HS-5 (cell line): ENCODE measurements at places on chromosomes 11 and 22.

DNA sequence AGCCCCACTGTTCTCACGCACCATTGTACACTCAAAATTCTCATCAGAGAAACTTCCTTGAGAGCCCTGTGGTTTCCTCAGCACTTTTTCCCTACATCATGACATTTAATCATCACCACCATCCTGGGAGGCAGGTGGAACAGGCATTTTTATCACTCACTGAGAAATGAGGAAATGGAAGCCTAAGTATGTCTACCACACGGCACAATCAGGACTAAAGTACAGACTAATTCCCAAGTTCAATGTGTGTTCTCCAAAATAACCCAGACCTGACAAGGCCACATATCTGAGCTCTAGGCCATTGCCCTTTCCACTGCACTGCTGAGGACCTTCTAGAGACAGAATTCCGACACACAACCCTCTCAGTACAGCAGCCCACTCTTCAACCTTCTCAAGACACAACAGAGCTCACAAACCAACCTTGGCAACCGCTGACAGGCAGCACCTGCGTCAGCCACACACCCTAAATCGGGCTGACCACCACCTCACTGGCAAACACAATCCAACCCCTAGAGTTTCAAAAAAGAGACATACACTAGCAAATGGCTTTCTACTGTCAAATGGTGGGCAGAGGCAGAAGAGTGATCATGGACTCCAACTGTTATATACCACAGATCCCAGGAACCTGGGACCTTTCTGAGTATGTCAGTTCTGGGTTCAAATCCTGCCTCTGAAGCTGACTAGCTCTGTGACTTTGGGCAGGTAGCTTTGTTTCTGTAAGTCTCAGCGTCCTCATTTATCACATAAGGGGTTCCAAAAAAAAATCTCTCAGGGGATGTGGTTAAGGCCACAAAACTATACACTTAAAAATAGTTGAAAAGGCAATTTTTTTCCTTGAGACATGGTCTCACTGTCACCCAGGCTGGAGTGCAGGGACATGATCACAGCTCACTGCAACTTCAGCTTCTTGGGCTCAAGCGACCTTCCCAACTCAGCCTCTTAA lies 16.3 kb downstream of the SMCO4 start:
- no peak for DNase-seq

DNA sequence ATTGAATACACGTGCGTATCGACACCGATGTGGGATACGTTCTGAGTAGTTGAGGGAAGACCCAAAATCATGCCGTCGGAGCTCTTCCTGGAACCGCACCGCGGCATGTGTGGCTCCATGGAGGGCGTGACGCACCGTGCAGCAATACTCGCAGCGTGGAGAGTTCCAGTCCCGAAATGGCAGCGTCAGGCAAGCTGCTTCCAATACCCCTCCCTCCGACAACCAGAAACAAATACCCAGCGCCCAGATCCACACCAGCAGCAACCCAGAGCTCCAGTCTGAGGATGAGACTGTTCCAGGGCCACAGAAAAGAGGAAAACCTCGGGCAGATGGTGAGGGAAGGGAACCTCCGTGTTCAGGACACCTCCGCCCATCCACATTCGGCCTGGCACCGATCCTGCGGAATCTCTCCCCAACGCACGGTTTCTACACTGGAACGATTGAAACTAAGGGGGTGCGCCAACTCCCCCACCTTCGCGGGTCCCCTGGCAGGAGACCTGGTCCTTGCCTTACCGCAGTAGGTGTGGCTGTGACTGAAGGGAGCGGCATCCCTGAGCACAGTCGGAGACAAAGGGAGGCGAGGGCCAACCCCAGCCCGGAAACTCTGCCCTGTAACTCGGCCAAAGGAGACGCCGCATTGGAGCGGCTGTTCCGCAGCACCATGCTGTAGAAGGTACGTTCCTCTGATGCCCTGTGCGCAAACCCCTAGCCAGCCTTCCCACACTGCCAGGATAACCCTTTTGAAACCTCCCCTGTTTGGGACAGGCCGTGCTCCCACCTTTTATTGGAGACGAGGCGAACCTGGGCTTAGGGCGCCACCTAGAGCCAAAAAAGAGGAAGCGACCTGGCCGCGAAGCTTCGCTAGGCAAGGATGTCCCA lies 28.2 kb downstream of the DBX1 start:
- DNase-seq: no peak

- no peak for DNase-seq
Observed at GRCh38 chr22:25630447-25630846, 66.0 kb downstream of the GRK3 start.

GRCh38 chr11:63212742-63213141 lies 30.7 kb downstream of the SLC22A25 start:
- DNase-seq: peak; percentile 2

DNA sequence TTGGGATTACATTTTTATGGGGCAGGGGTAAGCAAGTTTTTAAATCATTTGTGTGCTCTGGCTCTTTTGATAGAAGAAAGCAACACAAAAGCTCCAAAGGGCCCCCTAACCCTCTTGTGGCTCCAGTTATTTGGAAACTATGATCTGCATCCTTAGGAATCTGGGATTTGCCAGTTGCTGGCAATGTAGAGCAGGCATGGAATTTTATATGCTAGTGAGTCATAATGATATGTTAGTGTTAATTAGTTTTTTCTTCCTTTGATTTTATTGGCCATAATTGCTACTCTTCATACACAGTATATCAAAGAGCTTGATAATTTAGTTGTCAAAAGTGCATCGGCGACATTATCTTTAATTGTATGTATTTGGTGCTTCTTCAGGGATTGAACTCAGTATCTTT lies 10.1 kb downstream of the RAG1 start:
- DNase-seq: peak; percentile 42

DNA sequence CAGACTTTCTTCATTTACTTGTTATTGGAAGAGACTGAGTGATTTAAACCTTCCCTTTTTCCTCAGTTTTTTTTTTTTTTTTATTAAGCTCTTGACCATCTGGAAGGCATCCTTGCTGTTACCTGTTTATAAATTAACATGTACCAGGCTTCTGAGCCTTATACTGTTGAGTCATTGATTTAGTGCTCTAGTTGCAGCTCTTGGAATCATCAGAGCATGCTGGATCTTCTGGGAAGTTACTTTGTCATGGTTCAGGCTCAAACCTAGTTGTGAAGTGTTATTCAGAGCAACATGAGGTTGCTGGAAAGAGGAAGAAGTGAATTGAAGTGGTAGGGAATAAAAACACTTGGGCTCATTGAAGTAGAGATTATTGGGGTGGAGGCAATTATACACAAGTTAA lies 6.3 kb downstream of the ZDHHC5 start:
- no peak for DNase-seq

GRCh38 chr11:80613655-80614054 lies 1172.8 kb upstream of the TENM4 start:
- no peak for DNase-seq

DNA sequence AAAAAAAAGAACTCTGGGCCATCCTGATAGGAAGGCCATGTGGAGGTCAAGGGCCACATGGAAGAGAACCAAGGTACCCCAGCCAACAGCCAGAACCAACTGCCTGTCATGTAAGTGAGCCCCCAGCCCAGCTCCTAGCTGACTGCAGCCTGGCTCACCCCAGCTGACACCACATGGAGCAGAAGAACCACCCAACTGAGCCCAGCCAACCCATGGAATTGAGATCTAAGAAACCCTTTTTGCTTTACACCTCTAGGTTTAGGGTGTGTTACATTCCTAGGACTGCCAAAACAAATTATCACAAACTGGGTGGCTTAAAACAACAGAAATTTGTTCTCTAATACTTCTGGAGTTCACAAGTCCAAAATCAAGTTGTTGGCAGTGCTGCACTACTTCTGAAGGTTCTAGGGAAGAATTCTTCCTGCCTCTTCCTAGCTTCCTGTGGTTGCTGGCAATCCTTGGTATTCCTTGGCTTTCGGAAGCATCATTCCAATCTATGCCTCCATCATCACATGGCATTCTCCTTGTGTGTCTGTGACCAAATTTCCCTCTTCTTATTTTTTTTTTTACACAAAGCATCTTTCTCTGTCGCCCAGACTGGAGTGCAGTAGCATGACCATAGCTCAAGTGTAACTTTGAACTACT lies 4.4 kb downstream of the C11orf86 start:
- no peak for DNase-seq

DNA sequence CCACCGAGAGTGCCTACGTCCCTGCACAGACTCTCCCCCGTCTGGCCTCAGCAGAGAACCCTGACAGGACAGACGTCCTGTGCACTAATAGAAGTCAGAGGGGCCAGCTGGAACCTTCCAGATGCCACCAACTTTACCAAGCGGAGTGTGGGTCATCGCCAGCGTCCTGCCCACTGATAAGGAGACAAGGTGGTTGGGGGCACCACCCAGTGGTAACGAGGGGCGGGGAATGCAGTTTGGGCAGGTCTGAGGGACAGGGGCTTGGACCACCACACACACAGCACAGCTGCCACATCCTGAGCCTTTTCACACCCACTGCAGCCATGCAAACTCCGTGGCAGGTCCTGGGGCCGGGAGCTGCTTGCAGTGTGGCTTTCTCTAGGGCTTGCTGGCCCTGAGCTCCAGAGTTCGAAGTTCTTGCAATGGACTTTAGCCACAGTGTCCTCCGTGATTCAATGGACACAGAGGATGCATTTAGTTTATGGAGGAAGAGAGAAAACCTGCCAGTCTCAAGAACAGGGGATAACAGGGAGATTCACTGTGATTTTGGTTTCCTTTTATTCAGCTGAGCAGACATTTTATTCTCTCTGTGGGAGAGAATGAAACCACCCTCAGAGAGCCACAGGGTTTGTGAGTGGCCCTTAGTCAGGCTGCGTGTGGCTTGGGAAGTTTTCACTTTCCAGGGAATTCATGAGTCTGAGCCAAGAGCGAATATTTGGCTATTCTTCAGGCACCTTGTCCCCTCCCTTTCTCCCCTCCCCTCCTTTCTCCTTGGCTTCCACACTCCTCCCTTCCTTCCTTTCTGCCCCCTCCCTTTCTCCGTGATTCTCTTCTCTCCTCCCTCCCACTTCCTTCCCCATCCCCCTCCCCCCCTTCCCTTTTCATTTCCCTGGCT lies 13.1 kb downstream of the MRGPRG start:
- no peak for DNase-seq

- no peak for DNase-seq
Observed at GRCh38 chr11:110772863-110773262, 60.6 kb upstream of the ARHGAP20 start.

GRCh38 chr11:57307666-57308270 lies 17.0 kb downstream of the TNKS1BP1 start:
- DNase-seq: no peak

DNA sequence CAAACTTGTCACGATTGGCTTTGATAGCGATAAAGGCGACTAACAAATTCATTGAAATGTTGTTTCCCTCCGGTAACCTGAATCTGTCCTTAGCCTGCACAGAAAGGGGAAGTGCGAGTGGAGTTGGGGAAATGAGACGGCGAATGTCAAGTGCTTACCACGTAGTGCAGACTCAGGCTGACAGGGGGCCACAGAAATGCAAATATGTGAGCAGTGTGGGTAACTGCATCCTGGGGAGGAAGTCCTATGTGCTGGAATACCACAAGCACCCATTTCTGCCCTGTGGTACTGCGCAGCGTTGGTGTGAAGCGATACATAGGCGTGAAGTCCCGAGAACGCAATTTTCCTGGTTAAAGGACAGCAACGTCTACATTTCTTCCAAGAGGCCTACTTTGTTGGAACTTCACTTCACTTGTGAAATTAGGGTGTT lies 869 bp upstream of the EIF4ENIF1 start:
- peak; percentile 48 for DNase-seq

GRCh38 chr11:121671283-121672168 lies 218.8 kb upstream of the SORL1-AS1 start:
- no peak for DNase-seq

GRCh38 chr11:48036466-48036865 lies 56.1 kb downstream of the PTPRJ start:
- DNase-seq: no peak

DNA sequence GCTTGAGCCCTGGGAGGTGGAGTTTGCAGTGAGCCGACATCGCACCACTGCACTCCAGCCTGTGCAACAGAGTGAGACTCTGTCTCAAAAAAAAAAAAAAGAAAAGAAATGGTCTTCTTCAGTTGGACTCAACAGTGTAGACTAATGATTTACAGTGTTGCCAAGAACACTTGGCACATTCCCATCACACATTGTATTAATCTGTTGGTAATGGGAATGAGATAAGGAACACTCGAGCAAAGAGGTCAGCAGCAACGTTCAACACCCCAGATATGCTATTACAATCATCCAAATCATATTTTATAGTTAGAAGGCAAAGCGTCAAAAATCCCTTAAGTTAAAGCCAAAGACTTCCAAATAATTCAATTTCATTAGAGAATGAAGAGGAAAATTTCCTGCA lies 14.5 kb downstream of the CDON start:
- DNase-seq: no peak

DNA sequence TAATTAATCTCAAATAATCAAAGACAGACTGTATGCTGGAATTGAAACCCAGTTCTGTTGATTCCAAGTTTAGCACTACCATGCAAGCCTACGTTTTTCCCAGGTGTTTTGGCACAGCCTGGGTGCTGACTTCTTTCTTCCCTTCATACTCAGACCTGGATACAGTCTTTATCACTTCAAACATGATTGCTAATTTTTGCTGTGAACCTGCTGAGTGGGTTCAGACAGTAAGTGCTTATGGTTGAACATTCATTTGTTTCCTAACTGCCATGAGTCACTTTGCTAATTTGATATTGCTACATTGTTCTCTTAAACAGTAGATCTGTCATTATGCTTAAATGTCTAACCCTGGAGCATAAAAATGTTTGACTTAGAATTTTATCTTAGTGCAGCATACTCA lies 12.2 kb downstream of the PAAF1 start:
- no peak for DNase-seq

- peak; percentile 74 for DNase-seq
Observed at GRCh38 chr11:59216641-59217564, 4.2 kb upstream of the MPEG1 start.

GRCh38 chr11:125064070-125064469 lies 965 bp downstream of the SLC37A2 start:
- DNase-seq: no peak

DNA sequence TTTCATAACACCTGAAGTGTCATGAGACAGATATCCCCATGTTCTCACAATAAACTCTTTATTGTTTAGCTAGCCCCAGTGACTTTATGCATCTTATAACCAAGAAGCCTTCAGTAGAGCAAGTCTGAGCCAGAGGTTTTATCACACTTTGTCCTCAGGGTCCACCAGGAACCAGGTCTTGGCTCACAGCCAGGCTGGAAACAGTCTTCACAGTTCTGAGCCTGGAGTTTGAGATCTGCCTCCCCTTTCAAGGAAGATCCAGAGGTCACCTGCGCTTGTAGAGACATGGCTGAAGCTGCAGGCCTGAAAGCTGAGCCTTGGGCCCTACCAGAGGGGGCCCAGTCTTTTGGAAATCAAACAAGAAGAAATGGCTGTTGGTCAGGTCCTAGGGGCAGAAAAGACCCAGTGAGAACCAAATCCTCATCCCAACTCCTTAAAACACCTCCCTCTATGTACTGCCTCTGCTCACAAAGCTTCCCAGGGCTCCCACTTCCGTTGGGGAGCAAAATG lies 3.5 kb downstream of the RRP8 start:
- DNase-seq: no peak
